Inflammatory macrophage treated with lipopolysaccharide for 4 hours (primary cell): ENCODE measurements at places on chromosomes 1 and 21.

DNA sequence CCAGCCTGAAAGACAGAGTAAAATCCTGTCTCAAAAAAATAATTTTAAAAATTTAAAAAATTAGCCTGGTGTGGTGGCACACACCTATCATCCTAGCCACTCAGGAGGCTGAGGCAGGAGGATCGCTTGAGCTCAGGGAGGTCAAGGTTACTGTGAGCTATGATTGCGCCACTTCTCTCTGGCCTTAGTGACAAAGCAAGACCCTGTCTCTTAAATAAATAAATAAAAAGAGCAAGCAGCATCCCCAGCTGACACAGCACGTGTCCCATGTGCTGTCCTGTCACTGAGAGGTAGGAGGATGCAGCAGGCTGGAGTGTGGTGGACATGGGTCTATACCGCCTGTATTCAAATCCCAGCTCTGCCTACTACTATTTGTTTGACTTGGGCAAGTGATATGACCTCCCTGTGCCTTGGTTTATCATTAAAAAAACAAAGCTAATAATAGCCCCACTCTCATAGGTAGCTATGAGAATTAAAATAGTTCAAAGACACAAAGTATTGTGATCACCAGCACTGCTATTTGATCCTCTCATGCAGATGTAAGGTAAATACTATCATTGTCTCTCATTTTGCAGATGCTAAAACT, 22.2 kb upstream of the ECE1 start:
- DNase-seq, result no peak

- DNase-seq, result peak; percentile 49
Observed at GRCh38 chr1:160097151-160097910, 1.1 kb downstream of the IGSF8 start.

GRCh38 chr1:33157131-33157530, 24.7 kb downstream of the TRIM62 start:
- no peak for DNase-seq

DNA sequence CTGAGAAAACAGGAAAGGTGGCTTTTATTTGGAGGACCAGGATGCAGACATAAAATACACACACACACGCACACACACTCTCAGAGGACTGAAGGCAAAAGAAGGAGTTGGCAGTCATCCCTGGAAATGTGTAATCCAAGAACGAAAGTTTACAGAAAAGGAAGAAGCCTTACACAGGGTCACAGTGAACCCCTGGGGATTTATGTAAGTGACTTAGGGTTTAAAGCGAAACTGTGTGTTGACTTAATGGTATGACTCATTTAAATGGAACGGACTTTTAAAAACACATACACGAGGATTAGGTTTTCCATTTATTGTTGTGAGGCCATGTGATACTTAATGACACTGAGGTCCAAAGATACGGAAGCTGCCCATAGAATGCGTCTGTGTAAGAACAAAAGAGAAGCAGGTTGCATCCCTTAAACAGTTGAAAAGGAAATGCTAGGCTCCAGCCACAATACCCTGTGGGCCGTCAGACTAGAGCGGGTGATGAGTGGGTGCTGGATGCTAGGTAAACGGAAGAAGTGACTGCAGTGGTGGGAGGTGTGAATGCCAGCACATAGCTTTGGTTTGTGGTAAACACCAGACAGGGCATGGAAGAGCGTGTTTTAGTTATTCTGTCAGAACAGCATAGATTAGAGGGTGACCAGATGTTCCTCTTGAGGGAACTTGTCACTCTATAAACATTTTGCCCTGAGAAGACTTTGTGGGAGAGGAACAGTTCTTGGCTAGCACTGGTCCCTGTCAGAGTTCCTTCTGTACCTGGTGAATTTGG, 21.6 kb upstream of the BCL10 start:
- DNase-seq, result no peak
